ENCODE measurements at places on chromosomes 11 and 22.

GRCh38 chr11:68498321-68498720, 37.8 kb downstream of the PPP6R3 start:
- DNase-seq, result peak; percentile 43

GRCh38 chr11:346529-346928, 22.8 kb upstream of the B4GALNT4 start:
- DNase-seq, result no peak

DNA sequence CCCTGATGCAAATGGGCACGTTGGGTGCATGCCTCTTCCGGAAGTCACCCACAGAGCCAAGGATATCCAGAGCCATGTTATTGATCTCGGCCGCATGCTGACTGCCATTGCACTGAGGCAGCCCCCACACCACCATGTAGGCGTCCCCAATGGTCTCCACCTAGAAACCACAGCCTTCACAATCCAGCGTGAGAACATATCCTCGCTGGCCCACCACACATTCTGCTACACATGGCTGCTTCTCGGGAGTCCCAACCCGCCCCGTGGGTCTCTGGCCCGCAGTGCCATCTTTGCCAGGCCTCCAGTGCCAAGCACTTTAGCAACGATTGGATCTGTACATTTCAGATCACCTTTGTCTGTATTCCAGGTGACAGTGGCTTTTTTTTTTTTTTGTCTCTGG, 26.2 kb upstream of the LRRC32 start:
- DNase-seq, result no peak

GRCh38 chr11:110951950-110952503, 239.8 kb upstream of the ARHGAP20 start:
- no peak for DNase-seq

DNA sequence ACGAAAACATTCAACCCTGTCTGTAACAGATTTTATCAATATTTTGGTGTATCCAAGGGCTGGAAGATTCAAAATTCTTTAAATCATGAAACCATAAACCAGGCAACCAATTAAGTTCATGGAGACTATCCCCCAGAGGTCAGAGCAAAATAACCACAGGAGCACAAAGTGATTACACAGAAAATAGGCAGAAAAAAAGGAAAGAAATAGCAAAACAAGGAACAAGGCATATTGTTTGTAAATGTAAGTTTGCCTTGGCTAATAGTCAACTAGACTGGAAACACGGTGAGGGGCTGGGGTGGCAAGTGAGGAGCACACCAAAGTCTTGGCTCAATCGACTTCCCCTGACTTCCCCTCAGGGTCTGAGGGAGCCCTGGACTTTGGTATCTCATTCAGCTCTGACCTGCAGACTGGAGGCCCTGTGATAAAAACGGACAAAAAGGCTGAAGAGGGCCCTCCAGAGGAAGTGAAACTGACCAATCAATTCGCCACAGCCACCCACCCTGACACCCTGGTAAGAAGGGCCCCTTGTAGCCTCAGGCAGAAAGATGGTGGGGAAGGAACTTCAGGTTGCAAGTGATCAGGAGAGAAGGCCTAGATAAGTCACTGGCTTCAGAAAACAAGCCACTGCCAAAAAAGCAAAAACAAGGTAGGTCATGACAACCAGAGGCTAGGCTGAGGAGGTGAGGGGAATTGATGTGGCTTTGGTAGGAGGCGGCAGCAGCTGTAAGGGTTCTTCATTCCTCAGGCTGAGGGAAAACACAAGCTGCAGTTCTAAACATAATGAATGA, 1.8 kb downstream of the SIK3 start:
- no peak for DNase-seq

- DNase-seq, result no peak
Measured at GRCh38 chr11:97107604-97108003, 717.8 kb downstream of the JRKL start.

DNA sequence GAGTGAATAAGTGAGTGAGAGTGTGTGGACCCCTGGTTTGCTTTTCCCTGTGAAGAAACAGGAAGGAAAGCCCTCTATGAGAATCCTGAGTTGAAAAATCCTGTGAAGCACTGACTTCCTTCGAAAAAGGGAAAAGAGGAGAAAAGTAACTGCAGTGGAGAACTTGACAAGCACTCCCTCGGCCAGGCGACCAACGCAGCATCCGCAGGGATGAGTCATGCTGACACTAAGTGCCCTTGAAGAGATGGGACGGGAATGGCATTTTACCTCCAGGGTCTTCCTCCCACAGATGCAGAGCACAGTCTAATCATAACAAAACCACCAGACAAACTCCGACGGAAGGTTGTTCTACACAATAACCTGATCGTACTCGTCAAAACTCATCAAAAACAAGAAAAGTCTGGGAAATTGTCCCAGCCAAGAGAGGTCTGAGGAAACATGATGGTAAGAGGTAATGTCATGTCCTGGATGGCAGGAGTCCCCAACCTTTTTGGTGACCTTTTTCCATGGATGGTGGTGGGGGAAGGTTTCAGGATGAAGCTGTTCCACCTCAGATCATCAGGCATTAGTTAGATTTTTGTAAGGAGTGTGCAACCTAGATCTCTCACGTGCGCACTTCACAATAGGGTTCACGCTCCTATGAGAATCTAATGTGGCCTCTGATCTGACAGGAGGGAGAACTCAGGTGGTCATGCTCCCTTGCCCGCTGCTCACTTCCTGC, 132.2 kb upstream of the B3GAT1 start:
- DNase-seq, result no peak

- DNase-seq, result no peak
Measured at GRCh38 chr22:49391436-49391835, 436.2 kb downstream of the BRD1 start.

DNA sequence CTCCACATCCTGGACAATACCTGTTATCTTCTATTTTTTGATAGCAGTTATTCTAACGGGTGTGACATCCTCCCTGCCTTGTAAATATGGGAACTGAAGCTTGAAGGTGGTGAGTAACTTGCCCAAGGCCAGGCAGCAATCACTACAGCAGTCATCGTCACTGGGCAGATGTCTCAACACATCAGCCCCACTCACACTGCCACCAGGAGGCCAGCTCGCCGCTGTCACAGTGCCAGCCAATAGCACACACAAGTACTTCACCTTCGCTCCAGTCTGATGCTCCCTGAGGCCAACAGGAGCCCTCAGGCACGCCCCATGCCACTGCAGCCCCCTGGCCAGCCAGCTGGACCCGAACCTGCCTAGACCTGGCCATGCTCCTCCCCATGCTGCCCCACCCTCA, 4.9 kb upstream of the TTLL1 start:
- DNase-seq, result peak; percentile 26

- DNase-seq, result no peak
Measured at GRCh38 chr11:74485868-74486267, 7.7 kb downstream of the LIPT2 start.

DNA sequence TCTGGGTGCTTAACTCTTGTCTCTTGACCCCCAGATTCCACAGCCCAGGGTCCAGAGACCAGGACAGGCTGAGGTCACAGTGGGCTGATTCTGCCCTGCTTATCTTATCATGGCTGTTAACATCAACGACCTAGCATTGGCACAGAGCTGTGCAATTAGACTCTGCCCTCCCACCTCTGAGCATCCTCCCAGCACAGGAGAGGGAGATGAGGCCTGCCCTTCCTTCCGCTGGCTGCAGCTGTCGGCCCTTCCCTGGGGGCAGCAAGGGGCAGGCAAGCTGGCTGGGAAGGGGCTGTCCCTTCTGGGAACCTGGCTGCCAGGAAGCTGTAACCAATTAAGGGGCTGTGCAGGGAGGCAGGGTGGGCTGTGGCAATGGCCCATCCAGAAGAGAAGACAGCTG, 22.5 kb downstream of the LRRC10B start:
- DNase-seq, result no peak

GRCh38 chr11:121291319-121291718, 1.3 kb upstream of the SC5D start:
- DNase-seq, result no peak

DNA sequence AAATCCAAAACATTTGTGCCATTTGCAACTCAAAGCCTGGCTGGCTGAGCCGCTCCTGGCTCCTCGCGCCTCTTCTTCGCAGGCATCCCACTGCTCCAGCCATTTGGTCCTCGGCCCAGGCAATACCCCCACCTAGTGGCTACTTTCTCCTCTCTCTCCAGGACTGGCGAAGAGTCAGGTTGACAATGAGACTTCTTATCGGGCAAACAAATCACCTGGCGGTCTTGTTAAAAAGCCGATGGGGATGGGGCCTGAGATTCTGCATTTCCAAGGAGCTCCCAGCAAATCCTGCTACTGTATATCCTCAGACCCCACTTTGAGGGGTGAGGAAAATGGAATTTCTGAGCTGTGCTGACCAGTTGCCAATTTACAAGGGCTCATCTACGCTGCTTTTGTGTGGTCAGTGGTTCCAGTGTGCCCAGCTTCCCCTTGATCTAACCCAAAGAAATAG, 89.0 kb downstream of the ISX start:
- peak; percentile 41 for DNase-seq

DNA sequence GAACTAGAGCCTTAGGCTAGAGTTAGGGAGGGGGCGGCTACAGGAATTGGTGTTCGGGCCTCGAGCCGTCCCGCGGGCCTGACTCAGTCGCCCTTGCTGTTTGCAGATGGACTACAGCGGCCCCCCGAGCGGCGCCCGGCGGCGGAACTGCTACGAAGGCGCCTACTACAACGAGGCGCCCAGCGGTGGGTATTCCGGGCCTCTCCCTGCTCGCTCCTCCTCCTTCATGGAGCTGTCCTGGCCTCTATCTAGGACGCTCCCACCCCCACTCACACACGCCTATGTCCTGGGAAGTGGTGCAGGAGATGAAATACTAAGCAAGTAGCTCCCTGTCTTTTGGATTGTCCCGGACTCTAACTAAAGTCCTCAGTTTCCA, 1.4 kb downstream of the MYOD1 start:
- no peak for DNase-seq

GRCh38 chr22:44881624-44882023, 128.2 kb downstream of the PHF21B start:
- no peak for DNase-seq

DNA sequence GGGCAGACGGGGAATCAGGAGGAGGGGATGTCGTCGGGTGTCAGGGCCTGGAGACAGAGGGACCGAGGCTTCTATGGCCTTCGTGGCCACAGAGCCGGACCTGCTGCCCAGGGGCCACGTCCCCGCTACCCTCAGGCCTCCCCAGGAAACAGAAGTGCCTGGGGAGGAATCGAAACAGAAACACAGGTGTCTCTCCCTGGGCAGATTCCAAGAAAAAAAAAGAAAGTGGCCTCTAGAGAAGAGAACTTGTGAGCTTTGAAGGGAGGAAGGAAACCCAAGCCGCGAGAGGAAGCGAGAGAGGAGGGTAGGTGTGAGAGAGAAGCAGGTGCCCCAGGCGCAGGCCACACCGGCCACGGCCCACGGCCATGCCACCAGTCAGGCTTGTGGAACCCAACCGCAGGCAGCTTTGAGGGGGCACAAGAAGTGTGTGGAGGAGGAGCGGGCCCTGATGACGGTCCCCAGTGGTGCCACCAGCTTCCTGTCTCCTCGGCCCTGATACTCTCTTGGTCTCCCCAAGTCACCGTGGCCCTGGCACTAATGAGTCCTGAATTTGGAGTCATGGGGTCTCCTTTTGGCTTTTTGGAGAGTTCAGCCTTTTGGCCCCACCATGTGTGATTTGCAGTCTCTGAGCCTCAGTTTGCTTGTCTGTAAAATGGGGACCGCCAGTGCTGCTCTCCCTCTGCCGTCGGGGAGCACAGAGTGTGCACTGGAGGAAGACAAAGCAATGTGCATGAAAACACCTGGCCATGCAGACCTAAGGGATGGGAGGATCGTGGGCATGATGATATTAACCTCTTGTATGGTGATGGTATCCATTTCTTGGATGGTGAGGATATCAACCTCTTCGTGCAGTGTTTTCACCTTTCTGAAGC, 25.2 kb downstream of the LIF start:
- no peak for DNase-seq

- no peak for DNase-seq
Measured at GRCh38 chr11:134669796-134670195, 257.8 kb upstream of the B3GAT1 start.

DNA sequence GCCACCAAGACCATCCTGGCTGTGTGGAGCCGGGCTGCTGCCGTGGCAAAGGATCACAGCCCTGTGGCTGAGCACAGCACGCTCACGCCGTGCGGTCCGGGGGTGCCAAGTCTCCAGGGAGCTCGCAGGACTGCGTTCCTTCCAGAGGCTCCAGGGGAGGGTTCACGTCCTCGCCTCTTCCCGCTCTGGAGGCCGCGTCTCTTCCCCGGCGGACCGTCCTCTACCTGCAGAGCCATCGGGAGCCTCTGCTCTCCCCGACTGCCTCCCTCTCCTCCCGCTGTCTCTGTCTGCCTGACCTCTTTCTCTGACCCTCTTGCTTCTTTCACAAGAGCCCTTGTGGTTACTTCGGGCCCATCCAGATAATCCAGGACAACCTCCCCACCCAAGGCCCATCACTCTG, 11.4 kb upstream of the MUC5AC start:
- no peak for DNase-seq

GRCh38 chr11:9506489-9507276, 45.9 kb downstream of the ZNF143 start:
- peak; percentile 85 for DNase-seq

DNA sequence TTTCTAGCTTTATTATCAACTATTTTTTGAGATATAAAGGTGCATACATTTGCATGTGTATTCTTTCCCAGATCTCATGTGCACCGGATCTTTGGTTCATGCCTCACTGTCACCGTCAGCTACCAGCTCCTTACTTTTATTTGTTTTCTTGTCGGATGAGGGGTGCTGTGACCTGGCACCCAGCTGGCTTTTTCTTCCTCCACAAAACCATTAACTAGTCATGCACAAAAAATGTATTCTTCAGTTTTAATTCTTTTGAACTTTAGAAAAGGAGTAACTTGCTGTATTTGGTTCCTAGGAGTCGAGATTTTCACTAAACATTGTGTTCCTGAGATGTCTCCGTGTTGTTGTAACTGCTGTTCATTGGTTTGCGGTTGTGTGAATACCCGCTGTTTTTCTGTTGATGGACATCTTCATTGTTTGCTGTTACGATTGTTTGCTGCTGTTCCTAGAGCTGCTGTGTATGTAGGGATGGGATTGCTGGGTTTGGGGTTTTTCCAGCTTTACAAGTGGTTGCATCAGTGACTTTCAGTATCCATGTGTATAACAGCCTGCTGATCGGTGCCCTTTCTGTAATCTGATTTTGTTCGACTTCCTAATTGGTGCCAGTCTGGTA, 39.4 kb downstream of the MOV10L1 start:
- DNase-seq, result no peak

DNA sequence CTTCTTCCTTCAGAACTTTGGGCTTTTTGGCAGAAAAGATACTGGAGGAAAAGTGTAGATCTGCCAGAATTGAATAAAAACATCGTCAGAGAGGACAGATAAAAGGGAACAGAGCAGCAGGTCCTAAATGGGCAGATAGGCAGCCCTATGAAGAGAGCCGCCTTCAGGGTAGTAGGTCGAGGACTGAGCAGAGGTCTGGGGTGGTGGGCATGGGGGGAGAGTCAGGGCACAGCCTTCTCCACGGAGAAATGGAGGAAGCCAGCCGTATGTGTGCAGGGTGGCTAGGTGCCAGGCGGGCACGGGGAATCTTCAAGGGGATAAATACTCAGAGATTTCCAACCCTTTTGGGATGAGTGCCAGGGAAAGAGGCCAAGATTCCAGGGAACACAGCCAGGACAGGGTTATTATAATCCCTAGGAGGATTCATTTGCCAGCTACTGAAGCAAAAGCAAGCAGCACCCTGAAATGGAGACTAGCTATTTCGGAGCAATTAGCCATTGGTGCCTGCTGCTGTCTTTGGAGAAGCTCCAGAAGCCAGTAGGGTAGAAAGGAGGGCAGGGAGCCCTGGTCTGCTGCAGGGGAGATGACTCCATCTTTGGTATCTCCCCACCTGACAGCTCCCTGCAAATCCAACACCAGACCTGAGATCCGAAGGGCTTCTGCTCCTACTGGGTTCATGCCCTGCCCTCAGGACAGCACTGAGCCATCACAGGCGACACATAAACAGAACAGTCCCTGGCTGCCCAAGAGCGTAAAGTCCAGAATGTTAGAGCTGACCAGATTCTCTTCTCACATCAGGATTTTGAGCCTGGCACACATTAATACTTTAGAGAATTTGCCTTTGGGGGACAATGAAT, 174.5 kb upstream of the NTM start:
- peak; percentile 47 for DNase-seq
